Cortex of kidney (tissue), 1 donor: ENCODE measurements at places on chromosomes 2 and 18.

- DNase-seq = no peak
These were observed 75.8 kb downstream of the USP40 start for GRCh38 chr2:233490831-233491230.

GRCh38 chr18:68604256-68604655 lies 110.7 kb downstream of the TMX3 start:
- no peak for DNase-seq

DNA sequence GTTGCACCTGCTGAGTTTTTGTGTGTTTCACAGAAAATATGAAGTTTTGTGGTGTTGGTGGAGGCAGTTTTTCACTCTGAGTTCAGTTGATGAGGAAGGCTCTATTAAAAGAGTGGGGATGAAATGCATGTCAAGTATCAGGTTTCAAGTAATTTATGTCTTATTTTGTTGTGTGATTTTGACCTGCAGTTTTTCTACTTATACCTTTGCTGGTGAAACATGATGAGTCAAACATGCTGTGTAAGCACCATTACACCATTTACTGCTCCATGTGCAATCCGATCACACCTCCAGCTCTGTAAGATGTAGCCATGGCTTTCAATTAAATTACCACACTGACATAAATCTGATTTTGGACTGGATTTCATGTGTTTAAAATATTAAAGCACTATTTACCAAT lies 174.5 kb upstream of the ZEB2 start:
- no peak for DNase-seq

DNA sequence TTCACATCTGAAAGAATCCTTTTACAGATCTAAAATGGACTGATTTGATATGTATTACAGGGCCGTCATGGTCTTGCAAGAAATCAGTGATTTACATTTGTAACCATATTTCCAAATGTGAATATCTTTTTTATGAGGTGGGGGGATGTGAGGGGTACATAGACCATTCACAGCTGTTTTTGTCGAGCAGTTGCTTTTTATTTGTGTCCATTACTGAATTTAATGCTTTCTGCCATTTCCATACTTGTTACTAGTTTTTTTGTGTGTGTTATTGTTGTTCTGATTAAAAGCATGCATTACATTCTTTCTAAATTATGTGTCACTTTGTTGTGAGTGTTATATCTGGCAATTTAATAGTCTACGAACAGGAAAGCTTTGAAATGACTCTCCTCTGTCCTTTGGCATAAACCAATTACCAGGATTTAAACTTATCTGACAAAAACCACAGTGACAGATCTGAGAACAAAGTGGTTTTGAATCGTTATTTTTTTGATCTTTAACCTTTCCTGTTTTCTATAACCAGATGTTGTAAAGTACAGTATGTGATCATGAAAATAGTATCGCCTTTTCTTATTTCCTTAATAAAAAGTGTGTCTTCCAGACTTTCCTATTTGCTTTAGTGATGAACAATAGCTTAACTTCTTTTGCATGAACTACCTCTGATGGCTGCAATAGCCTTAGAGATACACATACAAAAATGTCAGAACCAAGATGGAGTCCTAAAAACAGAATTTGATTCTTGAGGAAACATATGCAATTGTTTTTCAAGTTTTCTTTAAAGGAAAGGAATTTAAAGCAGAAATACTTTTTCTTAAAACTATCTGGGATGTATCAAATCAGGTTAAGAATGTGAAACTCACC lies 354.2 kb upstream of the ACVR2A start:
- no peak for DNase-seq

GRCh38 chr2:237473878-237474441 lies 13.1 kb upstream of the MLPH start:
- DNase-seq = no peak

DNA sequence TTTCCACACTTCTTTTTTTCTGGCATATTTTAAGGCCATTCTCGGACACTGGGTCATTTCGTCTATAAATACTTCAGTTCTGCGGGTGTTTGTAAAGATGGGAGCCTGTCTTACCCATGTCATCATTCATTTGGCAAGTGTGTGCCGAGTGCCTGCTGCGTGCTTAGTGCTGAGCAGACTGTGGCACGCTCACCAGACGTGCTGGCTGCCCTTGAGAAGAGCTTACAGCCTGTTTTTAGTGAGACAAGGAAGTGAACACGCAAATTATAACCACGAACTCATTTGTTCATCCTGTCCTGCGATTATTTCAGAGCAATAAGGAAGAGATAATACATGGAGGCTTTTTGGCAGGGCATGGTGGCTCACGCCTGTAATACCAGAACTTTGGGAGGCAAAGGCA lies 10.4 kb upstream of the STON1 start:
- DNase-seq = no peak

DNA sequence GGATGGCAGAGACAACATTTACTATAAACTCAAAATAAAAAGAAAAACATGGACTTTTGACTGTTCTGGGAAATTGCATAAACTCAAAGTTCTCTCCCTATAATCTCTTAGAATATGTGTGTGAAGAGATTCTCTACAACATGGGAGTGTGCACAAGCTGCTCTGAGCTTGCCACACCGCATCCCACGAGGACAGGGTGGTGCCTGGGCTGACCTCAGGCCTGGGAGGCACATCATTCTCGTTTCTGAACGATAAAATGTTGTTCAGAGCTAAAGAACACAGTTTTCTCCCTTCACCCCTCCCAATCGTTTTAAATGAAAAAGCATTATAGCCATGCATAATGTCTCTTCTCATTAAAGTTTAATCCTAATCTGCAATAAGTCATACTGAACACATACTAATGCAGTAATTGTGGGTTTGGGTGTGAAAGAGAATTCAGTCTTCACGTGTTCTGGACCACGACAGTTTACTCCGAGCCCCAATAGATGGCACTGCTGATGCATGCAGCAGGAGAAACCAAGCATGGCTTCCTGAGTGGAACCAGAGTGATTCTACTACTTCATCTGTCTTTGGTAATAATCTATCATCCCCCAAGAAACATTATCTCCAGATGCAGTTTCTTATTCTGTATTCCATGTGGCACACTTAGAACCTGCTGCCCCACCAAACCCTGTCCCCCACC lies 46.9 kb upstream of the LAMA1 start:
- no peak for DNase-seq

DNA sequence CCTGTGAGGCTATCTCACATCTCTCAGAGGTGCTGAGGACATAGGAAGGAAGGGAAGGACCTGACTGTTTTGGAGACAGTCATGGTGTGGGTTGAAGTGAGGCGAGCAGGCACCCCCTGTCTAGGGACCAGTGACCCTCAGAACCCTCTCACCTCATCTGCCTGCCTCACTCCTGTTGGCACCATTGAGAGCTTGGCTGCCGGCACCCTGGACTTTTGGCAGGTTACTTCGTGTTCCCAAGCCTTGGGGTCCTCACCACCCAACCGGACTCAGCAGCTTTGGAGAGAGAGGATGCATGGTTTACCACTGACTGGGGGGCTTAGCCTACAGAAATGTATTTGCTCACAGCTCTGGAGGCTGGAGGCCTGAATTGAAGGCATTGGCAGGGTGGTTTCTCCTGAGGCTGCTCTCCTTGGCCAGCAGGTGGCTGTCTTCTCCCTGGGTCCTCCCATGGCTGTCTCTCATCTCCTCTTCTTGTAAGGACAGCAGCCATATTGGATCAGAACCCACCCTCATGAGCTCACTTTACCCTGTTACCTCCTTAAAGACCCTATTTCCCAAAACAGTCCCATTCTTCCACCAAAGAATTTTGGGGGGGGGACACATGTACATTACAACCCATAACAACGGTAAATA lies 142.0 kb downstream of the TSN start:
- DNase-seq = no peak

DNA sequence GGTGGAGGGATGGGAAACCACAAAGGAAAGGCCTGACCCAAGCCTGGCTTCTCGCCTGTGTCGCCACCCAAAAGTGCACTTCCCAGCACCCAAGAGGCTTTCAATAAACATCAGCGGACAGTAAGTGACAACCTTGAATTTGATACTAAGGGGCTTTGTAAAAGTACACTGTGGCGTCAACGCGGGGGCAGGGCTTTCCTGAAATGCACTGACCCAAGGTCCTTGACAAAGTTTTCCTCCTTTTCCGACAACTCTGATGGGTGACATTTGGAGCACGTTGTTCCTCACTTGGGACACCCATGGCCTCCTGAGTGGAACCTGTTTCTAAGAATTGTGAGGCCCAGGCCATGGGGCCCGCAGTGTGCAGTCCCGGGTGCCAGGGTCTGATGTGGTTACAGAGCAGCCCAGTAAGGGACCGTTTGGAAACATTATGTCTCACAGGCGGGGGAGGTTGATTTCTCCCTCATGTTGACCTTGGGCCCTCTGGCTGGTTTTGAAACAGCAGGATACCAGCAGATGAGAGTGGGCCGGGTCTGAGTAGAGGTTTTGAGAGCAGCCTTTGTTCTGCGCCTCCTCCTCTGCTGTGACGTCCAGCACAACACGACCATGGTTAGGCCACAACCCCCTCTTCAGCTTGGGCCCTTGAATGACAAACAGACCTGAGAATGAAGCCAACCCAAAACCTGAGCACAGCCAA lies 2.8 kb upstream of the ZBTB14 start:
- no peak for DNase-seq
